EH (cell line): ENCODE measurements at places on chromosomes 6 and 20.

DNA sequence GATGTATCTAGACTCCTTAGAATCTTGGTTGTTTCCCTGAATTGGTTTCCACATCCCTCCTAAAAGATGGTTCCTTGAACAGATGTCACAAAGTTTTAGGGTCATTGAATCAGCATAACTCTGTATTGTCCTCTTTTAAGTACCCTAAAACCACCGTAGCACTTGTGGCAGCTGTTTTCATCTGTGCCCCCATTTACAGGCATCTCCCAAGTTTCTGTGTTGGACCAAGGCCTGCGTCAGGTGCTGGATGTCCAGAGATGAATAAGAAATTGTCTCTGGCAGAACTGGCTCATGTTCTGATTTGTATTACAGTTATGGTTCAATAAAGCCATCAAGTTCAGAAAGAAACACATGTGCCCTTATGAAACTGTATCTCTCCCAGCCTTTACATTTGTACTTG lies 48.3 kb downstream of the CTNNBL1 start:
- DNase-seq = no peak

GRCh38 chr6:100261486-100261885 lies 203.2 kb downstream of the SIM1 start:
- DNase-seq = no peak

GRCh38 chr6:158152659-158153058 lies 15.4 kb downstream of the SERAC1 start:
- no peak for DNase-seq

- DNase-seq = no peak
Observed at GRCh38 chr6:403659-404655, 12.4 kb downstream of the IRF4 start.

- DNase-seq = no peak
Observed at GRCh38 chr6:137000825-137001224, 43.9 kb downstream of the IL20RA start.

- DNase-seq = peak; percentile 46
Observed at GRCh38 chr6:138468320-138469015, 30.8 kb downstream of the NHSL1 start.

- DNase-seq = no peak
Observed at GRCh38 chr20:42100137-42100704, 482.0 kb upstream of the CHD6 start.

DNA sequence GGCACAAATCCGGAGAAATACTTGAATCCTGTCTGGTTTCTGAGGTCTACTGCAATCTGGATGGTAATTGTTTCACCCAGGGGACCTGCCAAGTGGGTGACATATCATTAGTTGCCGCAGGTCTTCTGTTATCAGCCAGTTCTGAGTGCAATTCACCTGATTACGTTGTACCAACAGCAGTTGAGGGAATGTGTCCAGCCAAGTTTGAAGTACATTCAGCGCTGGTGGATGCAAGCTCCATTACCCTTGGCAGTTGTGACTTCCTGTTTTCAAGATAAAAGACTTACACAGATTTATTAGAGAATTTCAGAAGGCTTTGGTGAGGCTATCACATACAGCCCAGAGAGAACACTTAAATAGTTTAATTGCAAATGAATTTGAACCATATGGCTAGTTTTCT lies 42.8 kb downstream of the FNDC1 start:
- no peak for DNase-seq

- DNase-seq = no peak
Observed at GRCh38 chr20:43723186-43723585, 3.6 kb downstream of the GTSF1L start.

- DNase-seq = no peak
Observed at GRCh38 chr6:166478782-166479592, 96.2 kb upstream of the MPC1 start.

GRCh38 chr6:133682506-133683307 lies 206.2 kb upstream of the TCF21 start:
- DNase-seq = peak; percentile 66

GRCh38 chr6:57316581-57317059 lies 810 bp upstream of the PRIM2 start:
- peak; percentile 92 for DNase-seq

DNA sequence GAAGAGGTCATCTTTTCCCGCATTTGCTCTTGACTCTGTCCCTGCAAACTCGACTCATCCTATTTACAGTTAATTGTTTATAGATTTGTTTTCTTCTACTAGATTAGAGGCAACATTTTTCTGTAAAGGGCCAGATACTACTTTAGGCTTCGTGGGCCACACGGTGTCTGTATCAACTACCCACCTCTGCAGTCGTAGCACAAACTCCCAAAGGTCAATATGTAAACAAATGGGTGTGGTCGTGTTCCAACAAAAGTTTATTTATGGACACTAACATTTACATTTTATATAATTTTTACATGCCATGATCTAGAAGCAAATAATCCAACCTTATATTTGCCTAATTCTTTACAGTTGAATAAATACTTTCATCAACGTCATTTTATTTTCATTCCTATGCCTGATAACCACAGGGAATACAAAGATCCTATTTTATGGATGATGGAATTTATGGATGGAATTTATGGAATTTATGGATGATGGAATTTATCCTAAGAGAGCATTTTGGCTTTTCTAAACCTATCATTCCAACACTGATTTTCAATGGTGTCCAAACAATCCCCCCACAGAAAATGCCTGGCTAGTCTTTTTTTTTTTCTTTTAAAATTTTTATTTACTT lies 232.8 kb downstream of the MYLK4 start:
- no peak for DNase-seq

GRCh38 chr6:138504764-138505689 lies 5.7 kb upstream of the NHSL1 start:
- DNase-seq = no peak

GRCh38 chr6:97394160-97394748 lies 111.2 kb upstream of the MMS22L start:
- peak; percentile 62 for DNase-seq

GRCh38 chr6:109295109-109295773 lies 87.0 kb downstream of the CD164 start:
- DNase-seq = no peak

DNA sequence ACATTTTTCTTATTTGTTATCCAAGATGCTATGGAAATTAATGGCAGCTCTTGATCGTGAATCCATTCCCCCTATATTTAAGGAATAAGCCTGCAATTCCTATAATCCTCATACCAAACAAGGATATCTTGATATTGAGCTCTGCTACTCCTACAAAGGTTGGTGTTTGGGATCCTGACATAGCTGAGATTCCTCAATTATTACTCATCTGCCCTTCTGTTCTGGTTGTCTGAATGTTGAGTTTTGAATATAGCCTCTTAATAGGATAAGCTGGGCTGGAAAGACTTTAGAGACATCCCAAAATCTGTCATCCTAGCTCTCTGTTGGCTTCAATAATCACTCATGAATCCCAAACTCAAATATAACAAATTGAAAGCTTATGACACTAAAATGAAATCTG lies 49.9 kb downstream of the CLIC5 start:
- DNase-seq = peak; percentile 59

GRCh38 chr20:16007962-16008361 lies 565.3 kb downstream of the KIF16B start:
- no peak for DNase-seq

DNA sequence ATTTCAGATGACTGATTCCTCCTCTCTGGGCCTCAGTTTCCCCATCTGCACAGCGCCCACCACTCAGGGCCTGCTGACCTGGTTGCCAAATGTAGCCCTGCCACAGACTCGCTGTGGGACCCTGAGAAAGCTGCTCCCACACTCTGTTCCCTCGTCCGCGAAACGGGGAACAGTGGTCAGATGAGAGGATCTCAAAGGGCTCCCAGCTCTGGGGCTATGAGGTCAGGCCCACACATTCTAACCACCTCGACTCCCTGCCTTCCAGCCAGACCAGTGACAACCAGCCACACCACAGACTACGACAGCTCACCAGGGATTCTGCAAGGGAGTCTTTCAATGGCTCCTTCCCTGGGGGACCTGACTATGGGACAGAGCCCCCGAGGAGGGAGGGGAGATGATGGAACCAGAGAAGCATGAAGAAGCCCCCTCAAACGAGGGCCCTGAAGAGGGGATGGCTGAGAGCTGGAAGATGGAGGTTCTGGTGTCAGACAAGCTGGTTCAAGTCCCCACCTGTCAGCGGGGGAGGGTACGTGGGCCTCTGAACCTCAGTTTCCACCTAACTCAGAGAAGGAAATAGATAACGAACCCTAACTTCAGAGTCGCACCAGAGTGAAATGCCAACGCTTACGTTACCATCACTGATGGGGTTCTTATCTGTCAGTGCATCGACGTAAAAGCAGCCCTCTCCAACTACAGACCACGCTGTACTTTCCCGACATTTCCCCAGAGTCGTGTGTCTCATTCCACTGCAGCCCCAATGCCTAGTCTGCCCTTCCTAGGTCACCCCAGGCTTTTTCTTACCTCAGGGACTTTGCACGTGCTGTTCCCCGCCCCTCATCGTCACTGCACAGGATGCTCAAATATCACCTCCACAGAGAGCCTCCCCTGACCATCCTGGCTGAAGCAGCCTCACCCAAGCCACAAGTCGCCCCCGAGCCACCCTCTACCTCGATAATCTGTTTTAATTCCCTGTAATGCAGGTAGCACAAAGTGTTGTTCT lies 60.5 kb downstream of the PREX1 start:
- DNase-seq = no peak

DNA sequence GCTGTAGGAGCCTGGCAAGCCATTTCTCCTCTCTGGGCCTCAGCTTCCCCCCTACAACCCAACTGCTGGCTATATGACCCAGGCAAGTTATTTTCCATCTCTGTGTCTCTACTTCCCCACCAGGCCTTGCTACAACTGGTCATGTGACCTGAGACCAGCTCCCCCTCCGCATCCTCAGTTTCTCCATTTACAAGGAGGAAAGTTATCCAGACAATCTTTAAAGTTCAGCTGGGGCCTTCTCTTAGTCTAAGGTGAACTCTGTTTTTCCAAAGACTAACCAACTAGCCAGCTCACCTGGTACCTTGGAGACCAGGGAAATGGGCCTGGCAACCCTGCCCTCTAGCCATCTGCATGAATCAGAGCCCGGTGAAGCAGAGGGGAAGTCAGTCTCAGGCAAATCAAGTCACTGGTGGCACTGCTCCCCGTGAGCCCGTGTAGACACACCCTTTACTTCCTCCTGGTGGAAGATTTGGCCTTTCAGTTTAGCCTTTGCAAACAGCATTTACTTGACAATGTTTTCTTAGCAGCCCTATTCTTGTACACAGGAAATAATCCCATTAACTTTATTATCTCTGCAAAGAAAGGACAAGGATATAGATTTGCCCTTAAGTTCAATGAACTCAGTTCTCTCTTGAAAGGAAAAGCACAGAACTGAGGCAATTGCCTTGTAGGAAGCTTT lies 157.7 kb downstream of the VEGFA start:
- DNase-seq = no peak

DNA sequence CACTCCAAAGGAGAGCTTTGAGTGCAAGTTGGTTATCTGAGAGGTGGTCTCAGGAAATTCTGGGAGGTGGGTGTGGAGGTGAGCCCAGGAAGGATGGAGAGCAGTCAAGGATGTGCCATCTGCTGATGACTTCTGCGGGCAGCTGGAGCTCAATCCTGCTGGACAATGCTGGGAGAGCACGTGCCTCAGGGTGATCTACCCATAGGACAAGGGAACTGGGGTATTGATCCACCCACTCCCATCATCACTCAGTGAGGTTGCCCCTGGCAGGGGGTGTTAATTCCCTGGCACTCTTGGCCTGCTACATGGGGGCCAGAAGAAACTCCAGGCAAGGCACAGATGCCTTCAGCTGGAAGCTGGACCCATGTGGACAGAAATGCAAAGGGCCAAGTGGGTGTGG lies 7.1 kb upstream of the ZBP1 start:
- DNase-seq = no peak

GRCh38 chr6:107662333-107662732 lies 161.8 kb downstream of the SCML4 start:
- DNase-seq = no peak

DNA sequence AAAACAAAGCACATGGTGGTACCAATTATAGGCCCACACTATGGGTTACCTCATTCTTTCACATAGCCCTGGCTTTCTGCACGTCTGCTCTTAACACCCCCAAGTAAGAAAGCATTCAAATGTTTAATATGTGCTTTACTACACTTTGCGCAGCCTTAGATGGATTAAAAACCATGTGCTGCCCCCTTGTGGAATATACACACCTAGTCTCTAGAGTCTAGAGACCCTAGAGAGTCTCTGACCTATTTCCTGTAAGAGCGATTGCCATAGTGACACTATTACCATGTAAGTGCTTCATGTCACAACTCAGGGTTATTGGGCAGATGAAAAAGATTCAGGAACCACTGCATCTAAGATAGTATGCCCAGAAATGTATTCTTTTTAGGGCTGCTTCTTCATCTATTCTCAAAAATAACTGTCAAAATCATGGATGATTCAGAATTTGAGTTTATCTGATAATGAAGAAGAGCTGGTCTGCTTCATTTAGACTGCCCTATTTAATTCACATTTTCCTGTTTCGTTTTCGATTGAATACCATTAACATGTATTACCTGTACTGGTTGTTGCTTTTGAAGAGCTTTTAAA lies 186.3 kb downstream of the ADGB start:
- DNase-seq = peak; percentile 54

GRCh38 chr6:112910256-112910655 lies 563.1 kb downstream of the RFPL4B start:
- peak; percentile 57 for DNase-seq

DNA sequence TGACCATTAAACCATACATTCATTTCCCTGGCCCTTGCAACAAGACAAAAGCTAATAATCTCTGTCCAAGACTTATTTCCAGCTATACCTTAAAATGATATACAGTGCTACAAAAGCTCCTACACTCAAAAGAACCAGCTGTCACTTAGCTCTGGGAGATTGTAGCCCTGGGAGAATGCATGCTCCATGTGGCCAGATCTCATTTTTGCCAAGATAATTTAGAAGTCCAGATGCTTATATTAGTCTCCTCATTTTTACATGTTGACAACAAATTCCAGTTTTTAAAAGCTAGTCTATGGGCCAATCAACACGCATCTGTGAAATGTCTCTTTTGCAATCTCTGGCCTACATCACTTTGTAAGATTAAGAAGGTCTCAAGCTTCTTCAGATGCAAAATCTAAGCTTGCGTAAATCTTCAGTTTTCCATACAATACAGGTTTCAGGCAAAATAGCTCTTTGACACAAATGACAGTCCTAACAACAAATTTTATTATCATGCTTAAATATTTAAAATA lies 27.1 kb downstream of the TASP1 start:
- no peak for DNase-seq
